H9 (cell line): ENCODE measurements at places on chromosomes 11 and 22.
A peak's percentile ranks its signal among the peaks of the same experiment; 100 is the strongest.

- no peak for DNase-seq
Observed at GRCh38 chr22:28906312-28906711, 22.9 kb downstream of the ZNRF3 start.

DNA sequence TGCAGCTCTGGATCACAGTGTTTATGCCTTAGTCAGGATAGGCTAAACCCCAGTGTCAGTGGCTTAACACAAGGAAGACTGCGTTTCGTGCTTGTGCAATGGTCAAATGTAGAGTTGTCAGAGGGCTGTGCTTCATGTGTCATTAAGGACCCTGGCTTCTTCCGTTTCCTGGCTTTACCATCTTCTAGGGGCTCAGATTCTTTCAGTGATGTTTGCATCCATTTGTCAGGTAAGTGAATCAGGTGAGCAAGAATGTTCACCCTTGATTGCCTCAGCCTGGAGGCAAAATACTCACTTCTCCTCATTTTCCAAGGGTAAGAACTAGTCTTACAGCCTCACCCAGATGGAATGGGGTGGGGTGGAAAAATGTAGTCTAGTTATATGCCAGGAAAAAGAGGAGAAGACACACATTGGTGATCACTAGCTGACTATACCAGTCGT, 20.5 kb upstream of the AMOTL1 start:
- no peak for DNase-seq

DNA sequence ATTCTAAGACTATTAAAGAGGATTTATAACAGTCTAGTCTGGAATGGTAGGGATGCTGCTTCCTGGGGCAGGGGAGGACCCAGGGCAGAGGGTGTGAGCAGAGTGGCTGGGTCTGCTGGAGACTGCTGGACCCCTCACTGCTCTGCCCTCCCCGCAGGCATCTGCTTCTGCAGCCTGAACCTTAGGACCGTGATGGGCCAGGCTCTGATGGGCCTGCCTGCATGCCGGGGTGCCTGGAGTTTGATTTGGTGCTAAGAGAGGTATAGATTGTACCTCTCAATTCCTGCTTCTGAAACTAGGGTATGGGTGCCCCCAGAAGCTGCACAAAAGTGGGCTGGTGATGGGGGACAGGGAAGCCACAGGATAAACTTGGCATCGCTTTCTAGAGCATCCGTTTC, 54.9 kb downstream of the CD82 start:
- no peak for DNase-seq

DNA sequence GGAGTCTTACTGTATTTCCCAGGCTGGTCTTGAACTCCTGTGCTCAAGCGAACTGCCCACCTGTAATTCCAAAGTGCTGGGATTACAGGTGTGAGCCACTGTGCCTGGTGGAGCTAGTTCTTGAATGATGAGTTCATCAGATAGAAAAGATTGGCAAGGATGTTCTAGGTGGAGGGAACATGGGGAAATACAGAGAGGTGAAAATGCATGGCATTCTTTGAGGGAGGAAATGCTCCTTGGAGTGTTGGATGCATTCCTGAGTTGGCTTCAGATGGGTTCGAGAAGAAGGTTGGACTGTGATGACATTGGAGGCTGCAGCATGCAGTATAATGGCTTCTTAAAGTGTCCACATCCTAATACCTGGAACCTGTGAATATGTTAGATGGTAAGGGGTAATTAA, 4.4 kb downstream of the DDX10 start:
- no peak for DNase-seq

GRCh38 chr22:42410708-42411107, 21.5 kb downstream of the NFAM1 start:
- no peak for DNase-seq

DNA sequence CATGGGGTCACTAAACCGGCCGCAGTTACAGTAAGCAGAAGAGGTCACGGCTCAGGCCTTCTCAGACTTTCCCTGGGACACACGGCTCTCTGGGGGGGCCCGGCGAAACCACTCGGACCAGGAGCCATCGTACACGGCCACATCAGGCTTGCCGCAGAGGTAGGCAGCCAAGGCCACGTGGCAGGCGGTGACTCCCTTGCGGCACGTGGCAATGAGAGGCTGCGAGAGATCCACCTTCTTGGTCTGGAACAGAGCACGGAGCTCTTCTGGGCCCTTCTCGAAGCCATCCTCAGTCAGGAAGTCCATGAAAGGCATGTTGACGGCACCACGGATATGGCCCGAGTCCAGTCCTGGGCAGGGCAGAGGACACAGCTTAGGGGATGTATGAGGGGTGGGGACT, 8.3 kb downstream of the TST start:
- no peak for DNase-seq

GRCh38 chr22:22666307-22667091, 22.1 kb downstream of the GGTLC2 start:
- peak; percentile 71 for DNase-seq

- DNase-seq = no peak
Observed at GRCh38 chr11:134967746-134968145, 555.7 kb upstream of the B3GAT1 start.

- DNase-seq = no peak
Observed at GRCh38 chr11:90500922-90501568, 278.2 kb upstream of the CHORDC1 start.

DNA sequence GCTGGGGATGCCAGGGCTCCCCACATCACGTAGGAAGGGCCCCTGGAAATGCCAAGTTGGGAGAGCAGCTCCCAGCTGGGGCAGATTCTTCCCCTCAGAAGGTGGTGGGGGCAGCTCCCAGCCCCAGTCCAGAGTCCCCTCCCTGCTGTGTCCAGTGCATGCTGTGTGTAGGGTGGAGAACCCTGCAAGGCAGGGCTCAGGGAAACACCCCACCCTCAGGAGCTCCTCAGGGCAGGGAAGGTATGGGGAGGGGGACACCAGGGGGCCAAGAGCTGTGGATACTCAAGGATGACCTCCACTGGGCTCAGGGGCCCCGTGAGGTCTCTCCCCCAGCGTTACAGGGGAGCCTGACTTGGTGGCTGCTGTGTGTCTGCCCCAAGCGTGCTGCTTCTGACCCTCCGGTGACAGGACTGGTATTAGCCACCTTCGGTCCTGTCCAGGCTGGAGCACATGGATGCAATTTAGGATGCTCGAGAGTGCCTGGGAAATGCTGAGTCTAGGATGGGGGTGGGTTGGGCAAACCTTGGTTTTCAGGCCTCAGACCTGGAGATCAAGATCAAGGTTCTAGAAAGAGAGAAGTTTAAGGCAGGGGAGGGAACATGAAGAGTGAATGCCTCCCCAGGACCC, 16.1 kb upstream of the CABP7 start:
- DNase-seq = no peak

- DNase-seq = no peak
Observed at GRCh38 chr11:19380375-19380774, 139.6 kb upstream of the E2F8 start.

- no peak for DNase-seq
Observed at GRCh38 chr11:118319337-118319707, 14.8 kb downstream of the CD3E start.

DNA sequence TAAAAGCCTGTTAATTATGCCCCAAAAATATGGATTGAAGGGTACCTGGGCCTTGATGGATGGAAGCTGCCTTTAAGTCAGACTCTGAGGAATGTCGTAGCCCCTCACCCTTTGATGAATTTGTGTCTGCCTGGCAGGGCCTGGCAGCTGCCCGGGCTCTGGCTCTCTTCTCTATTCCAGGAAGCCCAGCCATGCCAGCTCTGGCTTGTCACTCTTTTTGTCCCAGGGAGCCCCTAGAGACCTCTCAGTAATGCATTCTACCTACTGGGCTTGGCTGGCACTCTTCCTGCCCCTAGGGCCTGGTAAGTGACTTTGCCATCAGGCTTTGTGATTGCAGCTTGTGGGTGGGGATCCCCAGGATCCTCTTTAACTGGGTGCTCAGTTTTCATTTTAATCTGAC, 103.8 kb downstream of the GRIK4 start:
- no peak for DNase-seq

- DNase-seq = no peak
Observed at GRCh38 chr11:12585861-12586260, 88.4 kb upstream of the TEAD1 start.

GRCh38 chr22:22818861-22819855, 68.5 kb upstream of the IGLL5 start:
- DNase-seq = no peak

GRCh38 chr22:21771631-21771976, 36.0 kb upstream of the YPEL1 start:
- DNase-seq = no peak

DNA sequence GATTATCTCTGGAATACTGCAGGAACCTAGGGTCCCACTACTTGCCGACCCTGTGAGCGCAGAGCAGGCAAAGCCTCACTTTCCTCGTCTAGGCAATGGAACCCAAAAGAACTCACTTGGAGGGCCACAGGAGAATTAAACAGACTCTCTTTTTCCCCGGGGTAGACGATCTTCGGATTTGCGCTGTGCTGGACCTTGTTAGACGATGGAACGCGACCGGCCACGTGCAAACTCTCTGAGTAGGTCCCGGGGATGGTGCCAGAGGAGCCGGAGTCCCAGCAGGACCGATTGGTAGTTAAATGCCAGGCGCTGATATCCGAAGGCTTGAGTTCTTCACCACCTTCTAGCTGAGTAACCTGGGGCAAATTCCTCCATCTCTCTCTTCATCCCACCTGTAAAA, 1.0 kb upstream of the SLC1A2 start:
- DNase-seq = peak; percentile 37

- no peak for DNase-seq
Observed at GRCh38 chr22:40679964-40680818, 907 bp downstream of the MCHR1 start.

DNA sequence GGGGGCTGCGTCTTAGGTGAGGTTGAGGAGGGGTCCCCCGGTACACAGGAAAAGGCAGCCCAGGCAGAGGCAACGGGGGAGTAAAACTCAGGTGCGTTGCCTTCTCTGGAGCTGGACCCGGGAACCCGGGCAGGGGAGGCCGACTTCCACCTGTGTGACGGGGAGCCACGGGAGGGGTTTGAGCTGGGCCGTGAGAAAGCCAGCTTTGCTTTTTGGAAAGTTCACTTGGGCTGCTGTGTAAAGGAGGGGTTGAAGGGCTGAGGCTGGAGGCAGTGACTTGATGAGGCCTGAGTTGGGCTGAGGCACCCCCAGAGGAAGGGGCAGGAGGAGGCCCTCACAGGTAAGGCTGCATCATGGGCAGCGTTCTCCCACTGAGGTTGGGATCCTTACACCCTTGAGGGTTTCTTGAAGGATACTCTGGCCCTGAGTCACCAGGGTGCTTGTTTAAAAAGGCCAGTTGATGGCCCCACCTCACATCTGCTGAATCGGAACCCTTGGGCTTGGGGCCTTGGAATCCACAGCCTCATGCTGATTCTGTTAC, 47.2 kb downstream of the CHRDL2 start:
- no peak for DNase-seq

DNA sequence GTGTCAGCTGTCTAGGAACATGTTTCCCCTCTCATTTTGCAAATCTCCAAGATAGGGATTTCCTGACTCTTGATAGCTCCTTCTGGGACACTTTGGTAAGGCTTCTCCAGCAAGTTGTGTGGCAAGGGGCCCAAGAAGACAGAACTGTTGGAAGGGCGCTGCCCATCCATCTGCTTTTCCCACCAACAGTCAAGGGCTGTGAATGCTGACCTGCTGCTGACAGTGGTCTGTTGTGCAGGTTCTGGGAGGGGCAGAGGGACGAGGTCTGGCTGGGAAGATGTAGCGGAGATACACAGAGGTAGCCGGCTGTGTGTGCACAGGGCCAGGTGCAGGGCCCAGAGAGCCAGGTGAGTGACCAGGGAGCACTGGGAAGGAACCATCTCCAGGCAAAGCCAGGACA, 12.2 kb downstream of the BCR start:
- DNase-seq = no peak

DNA sequence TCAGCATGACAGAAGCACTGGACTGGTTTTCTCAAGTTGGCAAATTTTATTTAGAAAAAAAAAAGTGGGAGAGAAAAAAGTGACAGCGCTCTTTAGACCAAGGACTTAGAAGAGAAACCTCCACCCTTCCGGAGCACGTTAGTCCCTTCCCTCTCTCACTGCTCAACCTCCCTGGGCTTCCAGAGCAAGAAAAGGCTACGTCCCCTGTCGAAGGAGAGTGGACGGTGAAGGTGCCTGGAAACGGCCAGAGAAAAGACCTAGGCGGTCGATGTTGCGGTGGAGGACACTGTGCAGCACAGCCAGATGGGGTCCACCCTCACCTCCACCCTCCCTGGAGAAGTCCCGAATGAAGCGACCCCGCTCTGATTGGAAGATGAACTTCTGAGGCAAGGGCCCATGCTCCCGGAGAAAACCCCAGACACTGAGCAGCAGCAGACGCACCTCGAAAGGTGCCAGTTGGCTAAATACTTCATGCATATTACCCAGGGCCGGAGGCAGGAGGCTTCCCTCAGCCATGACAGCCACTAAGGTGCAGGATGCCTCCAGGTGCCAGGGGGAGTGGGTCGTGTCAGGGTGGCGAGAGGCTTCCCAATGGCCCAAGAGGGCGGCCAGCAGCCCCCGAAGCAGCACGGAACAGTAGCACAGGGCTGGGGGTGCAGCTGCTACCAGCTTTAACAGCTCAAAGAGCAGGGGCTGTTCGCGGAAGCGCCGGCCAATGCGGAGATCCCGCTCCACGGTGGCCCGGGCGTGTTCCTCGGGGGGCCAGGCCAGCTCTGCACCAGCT, 604 bp upstream of the GANAB start:
- DNase-seq = peak; percentile 40

DNA sequence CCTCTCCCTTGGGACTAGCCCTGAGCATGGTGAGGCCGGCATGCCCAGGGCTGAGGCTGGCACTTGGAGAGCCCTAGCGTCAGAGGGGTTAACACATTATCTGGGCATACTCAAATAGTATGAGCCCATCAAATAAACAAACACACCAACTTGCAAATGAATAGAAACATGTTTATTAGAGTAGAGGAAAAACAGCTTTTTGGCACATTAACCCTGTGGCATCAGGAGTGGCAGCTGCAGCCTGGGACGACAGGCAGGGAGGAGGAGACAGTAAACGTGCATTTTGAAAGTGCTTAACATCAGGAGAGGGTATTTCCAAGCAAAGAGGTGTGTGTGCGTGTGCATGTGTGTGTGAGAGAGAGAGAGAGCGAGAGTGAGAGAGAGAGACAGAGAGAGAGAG, 684.9 kb downstream of the NTM start:
- DNase-seq = no peak

DNA sequence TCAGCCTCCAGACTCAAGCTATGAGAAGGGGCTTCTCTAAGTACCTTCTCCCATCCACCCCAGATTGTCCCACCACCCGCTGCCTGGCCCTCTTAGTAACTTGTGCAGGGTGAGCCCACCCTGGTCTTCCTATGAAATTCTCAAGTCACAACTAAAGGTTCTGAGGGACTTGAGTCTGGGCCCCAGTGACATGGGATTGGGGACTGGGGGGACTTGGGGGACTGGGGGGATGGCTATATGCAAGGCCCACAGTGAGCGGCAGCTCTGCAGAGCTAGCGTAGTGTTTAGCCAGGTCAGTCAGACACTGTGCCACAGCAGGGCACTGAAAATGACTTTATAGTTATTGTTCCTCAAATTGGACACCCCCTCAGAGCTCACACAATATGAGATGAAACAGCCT, 622.3 kb upstream of the CADM1 start:
- DNase-seq = no peak

DNA sequence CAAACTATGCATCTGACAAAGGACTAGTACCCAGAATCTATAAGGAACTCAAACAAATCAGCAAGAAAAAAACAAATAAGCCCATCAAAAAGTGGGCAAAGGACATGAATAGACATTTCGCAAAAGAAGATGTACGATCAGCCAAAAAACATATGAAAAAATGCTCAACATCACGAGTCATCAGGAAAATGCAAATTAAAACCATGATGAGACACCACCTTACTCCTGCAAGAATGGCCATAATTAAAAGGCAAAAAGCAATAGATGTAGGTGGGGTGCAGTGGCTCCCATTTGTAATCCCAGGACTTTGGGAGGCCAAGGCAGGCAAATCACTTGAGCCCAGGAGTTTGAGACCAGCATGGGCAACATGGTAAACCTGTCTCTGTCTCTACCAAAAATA, 10.4 kb upstream of the OR10V1 start:
- DNase-seq = no peak
